ENCODE measurements at places on chromosomes 16 and 17. TPM values are rescaled to one million over a fixed set of nuclear protein-coding genes. Genes with fewer than 3 reads are reported as not detected.

GRCh38 chr17:71741836-71742235 lies 379.0 kb upstream of the SOX9 start:
- DNase-seq = no peak
- H3K4me1 ChIP-seq = no peaks in the 10 kb centered on the region
- H3K4me3 ChIP-seq = no peak overlapping the region
- H3K36me3 ChIP-seq = no peaks in the 10 kb centered on the region

- peaks cover 7% of the 10 kb centered on the region for H3K27me3 ChIP-seq
- DNase-seq = no peak
- H3K36me3 ChIP-seq = no peaks in the 10 kb centered on the region
- H3K27ac ChIP-seq = no peak overlapping the region
- H3K4me3 ChIP-seq = no peak overlapping the region
- H3K4me1 ChIP-seq = peaks cover 3% of the 10 kb centered on the region
Measured at GRCh38 chr16:48817032-48817431, 207.1 kb upstream of the N4BP1 start.

GRCh38 chr17:5000237-5000639 lies 2.5 kb downstream of the KIF1C start:
- peak; percentile 23 for DNase-seq
- no peak overlapping the region for H3K27ac ChIP-seq
- peaks cover 23% of the 10 kb centered on the region for H3K36me3 ChIP-seq
- no peak overlapping the region for H3K4me3 ChIP-seq
- peaks cover 19% of the 10 kb centered on the region for H3K4me1 ChIP-seq

GRCh38 chr17:75078284-75079022 lies 9.3 kb upstream of the SLC16A5 start:
- no peak overlapping the region for H3K27ac ChIP-seq
- no peak overlapping the region for H3K4me3 ChIP-seq
- no peaks in the 10 kb centered on the region for H3K36me3 ChIP-seq
- no peaks in the 10 kb centered on the region for H3K27me3 ChIP-seq
- no peak for DNase-seq
- H3K4me1 ChIP-seq = peaks cover 29% of the 10 kb centered on the region

- H3K27me3 ChIP-seq = no peaks in the 10 kb centered on the region
- H3K4me3 ChIP-seq = no peak overlapping the region
- no peak overlapping the region for H3K27ac ChIP-seq
- peak; percentile 78 for DNase-seq
- H3K36me3 ChIP-seq = no peaks in the 10 kb centered on the region
- H3K4me1 ChIP-seq = no peaks in the 10 kb centered on the region
Measured at GRCh38 chr17:64306850-64307463, 43.9 kb upstream of the TEX2 start.

Gene OR4D1
- total RNA-seq = 0.10 TPM

Gene TEDC2
- 98.9 TPM for total RNA-seq

Gene FBXO39
- not detected for total RNA-seq

DNA sequence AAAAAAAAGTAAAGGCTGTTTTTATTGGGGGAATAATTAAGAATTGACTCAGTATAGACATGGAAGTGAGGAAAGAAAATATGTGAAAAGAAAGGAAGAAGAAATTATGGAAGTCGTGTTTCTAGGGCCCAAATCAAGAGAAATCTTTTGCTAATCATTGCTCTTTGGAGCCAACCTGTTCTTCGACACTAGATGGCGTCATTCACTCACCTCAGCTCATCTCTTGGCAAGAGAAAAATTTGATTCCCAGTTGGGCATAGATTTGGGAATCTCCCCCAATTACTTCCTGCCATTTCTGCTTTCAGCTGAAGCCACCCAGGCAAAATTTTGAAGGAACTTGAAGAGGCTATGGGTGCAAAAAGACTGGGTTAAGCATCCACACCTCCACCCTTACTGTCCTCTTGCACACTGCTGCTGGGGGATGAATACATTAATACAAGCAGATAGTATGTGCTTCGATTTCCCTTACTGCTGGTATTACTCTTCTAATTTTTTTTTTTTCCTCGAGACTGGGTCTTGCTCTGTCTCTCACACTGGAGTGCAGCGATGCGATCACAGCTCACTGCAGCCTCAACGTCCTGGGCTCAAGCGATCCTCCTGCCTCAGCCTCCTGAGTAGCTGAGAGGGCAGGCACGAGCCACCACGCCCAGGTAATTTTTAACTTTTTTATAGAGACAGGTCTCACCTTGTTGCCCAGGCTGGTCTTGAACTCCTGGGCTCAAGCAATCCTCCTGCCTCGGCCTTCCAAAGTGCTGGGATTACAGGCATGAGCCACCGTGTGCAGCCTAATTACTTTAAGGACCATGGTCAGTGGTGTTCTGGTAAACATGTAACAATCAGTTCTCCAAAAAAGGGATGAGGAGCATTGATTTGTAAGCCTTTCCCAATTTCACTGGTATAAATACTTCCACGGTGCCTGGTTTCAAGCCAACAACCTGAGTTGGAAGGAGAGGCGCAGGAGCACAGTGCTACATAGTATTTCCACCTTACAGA lies 13.5 kb downstream of the PSMD7 start:
- no peak overlapping the region for H3K27ac ChIP-seq
- H3K27me3 ChIP-seq = no peaks in the 10 kb centered on the region
- peaks cover 17% of the 10 kb centered on the region for H3K36me3 ChIP-seq
- DNase-seq = peak; percentile 76
- no peak overlapping the region for H3K4me3 ChIP-seq

- H3K4me1 ChIP-seq = no peaks in the 10 kb centered on the region
- no peak overlapping the region for H3K4me3 ChIP-seq
- H3K27ac ChIP-seq = no peak overlapping the region
- H3K27me3 ChIP-seq = no peaks in the 10 kb centered on the region
- H3K36me3 ChIP-seq = no peaks in the 10 kb centered on the region
- DNase-seq = no peak
Measured at GRCh38 chr16:67451061-67451703, 20.3 kb downstream of the HSD11B2 start.

Gene MBTPS1
- total RNA-seq = 44.3 TPM

Gene PROCA1
- 11.3 TPM for total RNA-seq

Gene C17orf78
- total RNA-seq = not detected

DNA sequence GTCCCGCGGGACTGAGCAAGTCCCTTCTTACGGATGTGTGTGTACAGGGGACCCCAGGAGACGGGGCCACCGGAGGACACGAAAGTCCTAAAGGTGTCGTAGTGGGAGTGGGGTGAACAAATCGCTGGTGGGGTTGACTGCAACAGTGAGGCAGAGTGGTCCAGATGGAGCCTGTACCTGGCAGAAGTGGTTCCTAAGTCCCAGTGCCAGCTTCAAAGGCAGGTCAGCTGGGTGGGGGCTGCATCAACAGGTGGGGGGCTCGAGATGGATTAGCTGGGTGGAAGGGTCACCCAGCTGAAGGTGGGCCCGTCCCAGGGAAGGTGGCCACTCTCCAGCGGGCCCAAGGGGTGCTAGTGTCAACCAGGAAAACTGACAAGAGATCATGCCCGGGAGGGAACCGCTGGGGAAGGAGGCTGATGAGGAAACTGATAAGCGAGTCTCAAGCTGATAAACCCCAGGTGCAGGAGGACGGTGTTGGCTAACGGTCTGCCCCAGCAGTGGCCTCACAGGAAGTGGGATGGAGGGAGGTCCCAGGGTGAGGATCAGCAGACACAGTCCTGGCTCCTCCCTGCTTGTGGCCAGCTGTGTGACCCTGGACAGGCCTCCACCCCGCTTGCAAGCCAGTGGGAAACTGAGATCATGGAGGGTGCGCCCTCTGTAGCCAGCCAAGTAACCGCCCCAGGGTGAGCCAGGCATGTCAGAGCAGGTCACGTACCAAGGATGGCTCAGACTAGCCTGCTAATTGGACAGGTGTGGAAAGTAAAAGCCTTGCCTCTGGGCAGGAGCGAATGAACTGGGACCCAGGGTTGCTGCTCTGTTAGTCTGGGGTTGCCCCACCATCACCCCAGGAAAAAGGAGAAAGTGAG lies 1.0 kb downstream of the ORAI3 start:
- H3K4me1 ChIP-seq = peaks cover 7% of the 10 kb centered on the region
- H3K36me3 ChIP-seq = no peaks in the 10 kb centered on the region
- H3K27ac ChIP-seq = no peak overlapping the region

DNA sequence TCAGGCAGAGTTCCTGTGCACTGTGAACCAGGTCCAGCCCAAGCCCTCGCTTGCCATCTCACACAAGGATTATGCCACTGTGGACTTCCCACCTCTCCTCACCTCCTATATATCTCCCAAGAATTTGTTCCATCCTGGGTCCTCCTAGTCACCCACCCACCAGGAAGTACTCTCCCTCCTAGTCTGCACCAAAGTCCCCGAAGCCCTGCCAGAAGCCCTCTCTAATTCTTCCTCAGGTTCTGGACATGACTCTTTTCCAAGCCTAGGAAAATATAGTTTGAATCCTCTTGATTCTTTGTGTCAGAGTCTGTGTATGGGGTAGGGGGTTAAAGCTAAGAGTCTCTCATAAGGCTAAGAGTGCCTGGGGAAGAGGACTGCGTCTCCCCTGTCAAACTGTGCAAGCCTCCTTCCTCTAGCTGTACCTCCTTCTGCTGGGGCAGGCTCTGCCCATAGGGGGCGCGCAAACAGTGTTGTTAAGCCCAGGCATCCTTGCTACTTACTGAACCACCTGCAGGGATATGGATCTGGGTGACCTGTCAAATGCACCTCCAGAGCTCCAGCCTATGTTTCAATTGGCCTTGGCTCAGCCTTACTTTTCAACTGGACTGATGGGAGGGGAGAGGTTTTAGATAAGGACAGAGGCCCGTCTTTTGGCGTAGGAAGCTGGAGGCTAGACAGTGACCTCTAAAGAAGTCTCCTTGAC lies 16.6 kb upstream of the DLX4 start:
- no peak overlapping the region for H3K4me3 ChIP-seq
- no peaks in the 10 kb centered on the region for H3K4me1 ChIP-seq
- H3K27me3 ChIP-seq = peaks cover 3% of the 10 kb centered on the region

GRCh38 chr16:1105888-1106620 lies 10.0 kb upstream of the C1QTNF8 start:
- H3K27me3 ChIP-seq = no peaks in the 10 kb centered on the region
- no peaks in the 10 kb centered on the region for H3K4me1 ChIP-seq
- H3K27ac ChIP-seq = no peak overlapping the region
- peak; percentile 85 for DNase-seq
- H3K4me3 ChIP-seq = no peak overlapping the region

- H3K27ac ChIP-seq = no peak overlapping the region
- peak; percentile 61 for DNase-seq
- peaks cover 13% of the 10 kb centered on the region for H3K27me3 ChIP-seq
Measured at GRCh38 chr16:22373662-22374310, 633 bp downstream of the CDR2 start.

GRCh38 chr16:73275448-73275847 lies 227.5 kb upstream of the ZFHX3 start:
- no peak overlapping the region for H3K4me3 ChIP-seq
- no peaks in the 10 kb centered on the region for H3K36me3 ChIP-seq
- no peaks in the 10 kb centered on the region for H3K27me3 ChIP-seq
- DNase-seq = no peak

GRCh38 chr16:81435103-81435502 lies 9.5 kb upstream of the CMIP start:
- H3K4me3 ChIP-seq = no peak overlapping the region
- peaks cover 5% of the 10 kb centered on the region for H3K4me1 ChIP-seq
- no peak overlapping the region for H3K27ac ChIP-seq
- no peak for DNase-seq
- H3K36me3 ChIP-seq = no peaks in the 10 kb centered on the region

Gene KRTAP4-6
- not detected for total RNA-seq

DNA sequence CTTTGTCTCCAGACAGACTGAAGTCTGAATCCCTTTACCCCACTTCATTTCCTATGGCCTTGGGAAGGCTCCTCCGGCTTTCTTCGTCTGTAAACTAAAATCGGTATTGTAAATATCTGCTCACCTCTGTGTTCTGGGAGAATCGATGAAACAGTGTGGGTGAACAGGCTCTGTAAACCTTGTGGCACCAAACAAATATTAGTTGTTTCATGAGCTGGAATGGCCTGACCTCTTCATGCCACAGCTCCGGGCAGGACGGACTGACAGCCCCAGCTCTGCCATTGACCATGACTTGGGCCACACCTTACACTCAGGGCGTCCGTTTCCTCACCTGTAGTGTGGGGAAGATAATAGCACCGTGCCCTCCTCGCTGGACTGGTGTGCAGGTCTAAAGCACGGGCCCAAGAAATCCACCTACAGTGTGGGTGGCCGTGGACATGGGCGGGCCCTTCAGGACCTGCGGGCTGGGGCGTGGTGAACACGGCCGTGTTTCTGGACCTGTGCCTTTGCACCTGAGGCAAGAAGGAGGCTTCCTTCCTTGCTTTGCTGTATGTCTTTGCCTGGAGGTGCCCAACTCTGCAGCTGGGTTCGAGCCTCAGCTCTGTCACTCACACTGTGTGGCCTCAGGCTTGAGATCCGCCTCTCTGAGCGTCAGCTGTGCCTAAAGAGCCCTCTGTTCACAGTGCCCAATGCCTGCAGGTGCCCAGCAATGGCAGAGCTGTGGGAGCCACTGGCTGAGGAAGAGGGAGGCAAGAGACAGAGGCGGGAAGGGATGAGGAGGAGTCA lies 6.1 kb upstream of the OSGIN1 start:
- H3K36me3 ChIP-seq = no peaks in the 10 kb centered on the region
- H3K4me3 ChIP-seq = no peak overlapping the region
- no peak for DNase-seq
- no peaks in the 10 kb centered on the region for H3K4me1 ChIP-seq
- no peaks in the 10 kb centered on the region for H3K27me3 ChIP-seq
- no peak overlapping the region for H3K27ac ChIP-seq

GRCh38 chr16:50297301-50298074 lies 31.1 kb downstream of the ADCY7 start:
- no peaks in the 10 kb centered on the region for H3K36me3 ChIP-seq
- H3K27me3 ChIP-seq = no peaks in the 10 kb centered on the region
- H3K27ac ChIP-seq = no peak overlapping the region
- no peaks in the 10 kb centered on the region for H3K4me1 ChIP-seq

DNA sequence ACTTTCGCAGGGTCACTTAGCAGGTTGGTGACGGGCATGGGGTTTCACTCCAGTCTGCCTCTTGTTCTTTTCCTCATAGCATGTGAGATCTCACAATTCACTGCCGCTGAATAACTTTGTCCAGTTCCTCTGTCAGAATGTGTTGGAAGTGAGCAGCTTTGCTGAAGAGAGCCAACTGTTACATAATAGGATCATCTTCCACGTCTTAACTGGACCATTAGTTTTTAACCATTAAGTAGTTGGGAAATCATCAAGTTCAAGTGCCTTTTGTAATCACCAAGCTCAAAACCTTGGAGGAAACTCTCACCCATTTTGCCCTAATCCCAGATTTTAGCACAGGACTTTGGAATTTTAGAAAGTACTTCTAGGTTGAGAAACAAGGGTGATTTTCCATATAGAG lies 290.6 kb downstream of the WWOX start:
- 0 out of 2 replicates have a peak, but pooled peaks cover 5% of the 10 kb centered on the region for H3K4me1 ChIP-seq
- no peak overlapping the region for H3K4me3 ChIP-seq
- no peak for DNase-seq
- H3K27me3 ChIP-seq = no peaks in the 10 kb centered on the region
- H3K36me3 ChIP-seq = peaks cover 17% of the 10 kb centered on the region
- no peak overlapping the region for H3K27ac ChIP-seq

- H3K4me3 ChIP-seq = peak overlapping the region; percentile 95
- peak; percentile 27 for DNase-seq
- peaks cover under 1% of the 10 kb centered on the region for H3K27me3 ChIP-seq
- H3K36me3 ChIP-seq = no peaks in the 10 kb centered on the region
- peak overlapping the region; percentile 94 for H3K27ac ChIP-seq
Measured at GRCh38 chr16:29789775-29790182, 772 bp upstream of the KIF22 start.

Gene AXIN2
- total RNA-seq = 28.2 TPM
